ENCODE measurements at places on chromosomes 12 and 14.
A peak's percentile ranks its signal among the peaks of the same experiment; 100 is the strongest.

DNA sequence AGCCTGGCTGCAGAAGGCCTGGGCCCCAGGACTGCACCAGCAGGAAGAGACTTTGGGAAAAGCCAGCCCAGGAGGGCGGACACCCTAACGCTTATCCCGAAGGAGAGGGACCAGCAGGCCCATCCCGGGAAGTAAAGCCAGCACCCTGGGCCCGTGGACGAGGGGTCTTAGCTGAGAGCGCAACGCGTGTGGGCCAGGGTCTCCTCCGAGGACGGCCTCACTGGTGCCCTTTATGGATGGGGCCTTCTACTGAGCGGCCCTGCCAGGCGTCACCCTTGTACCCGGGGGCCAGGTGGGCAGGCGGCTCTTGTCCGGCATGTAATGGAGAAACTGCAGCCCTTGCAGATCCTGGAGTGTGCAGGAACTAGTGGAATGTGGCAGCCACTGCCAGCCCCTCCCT is 14.1 kb downstream of the TEDC1 start:
- no peak for DNase-seq

DNA sequence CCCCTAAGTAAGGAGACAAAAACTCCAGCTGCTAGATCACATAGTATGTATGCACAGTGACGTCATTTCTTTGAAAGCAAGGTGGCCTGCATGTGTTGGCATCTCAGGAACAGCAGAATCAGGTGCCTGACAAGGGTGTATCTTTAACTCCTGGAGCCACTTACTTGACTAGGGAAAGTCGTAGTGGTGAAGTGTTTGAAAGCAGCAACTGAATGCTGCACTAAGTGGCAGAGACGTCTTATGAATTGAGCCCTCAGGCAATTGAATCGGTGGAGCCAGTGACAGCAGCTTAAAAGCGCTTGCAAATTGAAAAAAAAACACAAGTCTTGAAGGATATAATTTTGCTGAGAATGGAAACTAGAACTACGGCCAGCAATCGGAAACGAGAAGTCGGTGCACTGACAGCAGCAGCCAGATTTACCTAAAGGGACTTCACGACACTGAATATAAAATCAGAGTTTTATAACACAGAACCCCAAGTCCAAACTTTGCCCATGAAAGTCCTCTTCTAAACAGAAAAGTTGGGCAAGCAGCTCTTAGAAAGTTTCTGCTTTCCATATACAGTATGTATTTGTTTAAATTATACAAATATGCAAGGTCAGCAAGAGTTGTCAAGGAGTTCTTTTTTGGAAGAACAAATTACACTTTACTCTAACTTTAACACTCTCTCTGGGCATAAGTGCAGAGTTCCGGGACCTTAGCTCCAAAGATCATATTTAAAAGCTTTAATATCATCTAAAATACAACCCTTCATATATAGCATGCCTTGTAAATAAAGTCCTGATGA is 1.1 kb downstream of the IGF1 start:
- no peak for DNase-seq

DNA sequence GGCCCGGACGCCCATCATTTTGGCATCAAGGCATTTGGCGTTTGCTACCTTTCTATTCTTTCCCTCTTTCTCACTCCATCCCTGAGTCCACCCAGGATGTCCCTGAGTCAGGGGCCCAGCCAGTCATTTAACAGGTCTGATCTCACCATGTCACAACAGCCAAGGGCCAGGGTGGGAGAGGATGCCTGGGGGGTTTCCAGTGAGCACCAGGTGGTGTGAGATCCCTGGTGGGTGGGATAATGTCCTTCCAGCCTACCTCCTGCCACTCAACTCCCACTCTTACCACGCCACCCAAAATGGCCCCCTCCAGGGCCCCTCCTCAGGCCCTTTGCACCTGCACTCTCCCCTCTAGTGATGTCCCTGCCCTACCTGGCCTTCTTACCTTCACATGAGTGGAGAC is 310.8 kb downstream of the BCL11B start:
- no peak for DNase-seq

GRCh38 chr14:86050072-86050683 is 520.2 kb downstream of the FLRT2 start:
- no peak for DNase-seq

DNA sequence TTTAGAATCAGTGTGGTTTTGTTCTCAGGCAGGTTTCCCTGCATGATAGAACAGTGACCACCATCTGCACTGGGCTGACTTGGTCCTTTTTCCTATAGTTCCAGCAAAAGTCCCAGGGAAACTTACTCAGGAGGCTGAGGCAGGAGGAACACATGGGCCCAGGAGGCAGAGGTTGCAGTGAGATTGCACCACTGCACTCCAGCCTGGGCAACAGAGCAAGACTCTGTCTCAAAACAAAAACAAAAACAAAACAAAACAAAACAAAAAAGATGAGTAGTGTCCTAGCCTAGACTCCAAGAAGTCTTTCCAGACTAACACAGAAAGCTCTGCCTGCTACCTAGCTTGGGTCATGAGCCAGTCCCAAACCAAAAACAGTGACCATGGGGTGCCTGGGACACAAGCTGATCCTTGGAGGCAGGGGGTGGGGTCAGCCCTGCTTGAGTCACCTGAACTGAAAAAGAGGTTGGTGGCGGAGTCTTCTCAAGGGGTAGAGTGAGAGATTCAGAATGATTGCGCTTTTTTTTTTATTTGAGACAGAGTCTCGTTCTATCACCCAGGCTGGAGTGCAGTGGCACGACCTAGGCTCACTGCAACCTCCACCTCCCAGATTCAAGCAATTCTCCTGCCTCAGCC is 7.4 kb upstream of the SLC11A2 start:
- DNase-seq: no peak

DNA sequence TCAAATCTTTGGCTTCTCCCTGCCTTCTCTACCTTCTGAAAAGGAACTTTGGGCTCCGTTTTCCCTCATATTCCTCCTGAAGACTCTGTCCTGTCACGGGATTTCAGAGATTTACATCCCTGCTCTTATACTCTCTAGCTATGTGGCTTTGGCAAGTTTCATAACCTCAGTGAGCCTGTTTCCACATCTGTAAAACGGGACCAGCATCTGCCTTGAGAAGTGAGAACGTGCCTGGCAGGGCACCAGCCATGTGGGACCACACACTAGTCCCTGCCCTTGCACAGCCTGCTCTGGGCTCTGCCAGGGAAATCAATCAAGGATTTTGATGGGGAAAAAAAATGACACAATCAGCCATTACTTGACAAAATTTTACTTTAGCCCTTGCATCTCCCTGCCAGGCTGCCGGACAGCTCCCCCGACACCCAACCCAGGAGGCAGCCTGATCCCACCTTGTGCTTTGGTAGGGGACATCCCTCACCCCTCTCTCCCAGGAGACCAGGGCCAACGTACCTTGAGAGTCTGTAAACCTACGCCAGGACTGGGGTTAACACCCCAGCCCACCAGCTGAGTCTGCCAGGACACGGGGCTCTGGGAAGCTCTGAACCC is 8.5 kb downstream of the PHETA1 start:
- DNase-seq: no peak

GRCh38 chr12:104742551-104743201 is 215.4 kb downstream of the SLC41A2 start:
- DNase-seq: no peak

DNA sequence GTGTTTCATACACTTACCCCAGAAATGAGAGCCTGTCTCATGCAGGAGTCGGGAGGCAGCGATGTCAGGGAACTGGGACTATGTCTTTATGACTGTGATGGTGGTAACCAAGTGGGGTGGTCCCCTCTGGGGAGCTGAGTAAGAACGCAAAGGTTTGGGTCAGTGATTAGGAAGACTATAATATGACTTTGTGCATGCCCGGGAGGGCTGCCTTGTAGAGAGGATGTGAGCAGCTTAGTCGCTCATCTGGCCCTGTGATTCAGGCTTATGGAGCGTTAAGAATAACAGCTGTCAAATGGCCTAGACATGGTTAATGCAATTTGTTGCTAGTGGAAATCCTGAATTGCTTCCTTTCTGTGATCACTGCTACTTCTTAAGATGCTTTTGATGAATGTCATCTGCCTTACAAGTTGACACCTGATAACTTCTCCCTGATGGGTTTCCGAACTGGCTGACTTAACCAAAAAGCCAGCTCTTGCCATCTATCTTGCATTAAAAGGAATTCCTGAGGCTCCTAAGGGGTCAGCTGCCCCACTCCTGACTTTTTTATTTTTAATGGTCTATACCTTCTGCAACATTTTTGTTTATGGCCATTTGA is 35.4 kb upstream of the AACS start:
- DNase-seq: no peak

DNA sequence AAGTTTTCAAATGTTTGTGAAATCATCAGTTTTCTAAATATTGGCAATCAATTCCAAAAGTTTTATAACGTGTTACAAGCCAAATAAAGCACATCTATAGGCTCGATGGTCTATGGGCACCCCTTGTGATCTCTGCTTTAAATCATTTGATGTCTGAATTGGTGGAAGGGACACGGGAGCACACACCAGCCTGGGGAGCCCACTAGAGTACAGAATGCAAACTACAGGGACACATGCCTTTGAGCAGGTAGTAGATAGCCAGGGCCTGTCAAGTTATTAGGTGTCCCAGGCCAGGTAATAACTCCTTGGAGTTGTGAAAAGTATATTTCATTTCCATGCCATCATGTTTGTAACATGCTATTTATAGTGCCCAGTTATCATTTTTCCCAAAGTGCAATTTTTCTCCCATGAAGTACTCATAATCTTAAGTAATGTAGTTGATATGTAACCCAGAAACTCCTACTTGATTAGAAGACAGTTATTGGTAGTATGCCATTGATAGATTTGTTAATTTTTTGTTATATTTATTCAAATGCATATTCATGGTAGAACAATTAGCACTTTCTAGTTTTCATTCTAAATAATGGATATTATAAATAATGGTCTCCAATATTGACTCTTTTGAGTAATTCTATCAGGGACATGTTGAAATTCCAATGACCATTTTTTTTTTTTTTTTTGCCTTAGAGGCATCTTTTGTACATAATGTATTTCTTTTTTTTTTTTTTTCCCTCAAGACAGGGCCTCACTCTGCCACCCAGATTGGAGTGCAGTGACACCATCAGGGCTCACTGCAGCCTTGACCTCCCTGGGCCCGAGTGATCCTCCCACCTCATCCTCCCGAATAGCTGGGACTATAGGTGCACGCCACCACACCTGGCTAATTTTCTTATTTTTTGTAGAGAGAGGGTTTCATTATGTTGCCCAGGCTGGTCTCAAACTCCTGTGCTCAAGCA is 96.9 kb upstream of the FGD4 start:
- no peak for DNase-seq

- DNase-seq: peak; percentile 17
Observed at GRCh38 chr12:114403011-114403689, 2.8 kb downstream of the TBX5 start.

DNA sequence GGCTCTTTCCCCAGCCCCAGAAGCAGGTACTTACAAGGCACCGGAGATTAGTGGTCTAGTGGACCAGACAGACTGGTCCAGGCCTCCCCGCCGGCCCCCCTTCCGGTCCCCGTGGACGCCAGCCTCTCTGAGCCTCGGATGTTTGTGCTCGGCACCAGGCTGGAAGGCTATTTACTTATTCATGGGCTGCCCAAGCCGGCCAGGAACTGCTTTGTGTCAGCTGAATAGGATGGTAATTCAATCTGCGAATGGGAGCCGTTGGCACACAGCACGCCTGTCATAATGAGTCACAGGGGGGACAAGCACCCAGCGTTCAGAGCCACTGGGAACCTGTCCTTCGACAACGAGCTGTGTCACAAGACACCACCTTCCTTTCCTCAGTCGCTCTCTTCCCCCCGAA is 82.3 kb downstream of the RIMBP2 start:
- DNase-seq: peak; percentile 67

DNA sequence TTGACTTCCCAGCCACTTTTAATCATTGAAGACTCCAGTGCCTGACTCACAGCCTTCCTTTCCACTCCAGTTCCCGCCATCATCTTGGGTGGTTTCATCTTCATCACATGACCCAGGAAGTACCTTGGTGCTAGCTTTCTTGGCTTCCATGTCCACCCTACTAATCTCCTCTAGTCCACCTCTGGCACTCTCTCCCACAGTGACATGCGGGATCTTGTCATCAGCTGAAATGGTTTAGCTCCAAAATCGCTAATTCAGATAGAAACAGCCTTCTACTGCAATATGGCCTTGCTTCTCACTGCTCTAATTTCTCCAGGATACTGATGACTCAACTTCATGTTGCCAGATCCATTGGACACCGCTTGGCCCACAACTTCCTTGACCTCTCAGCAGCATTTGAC is 24.5 kb downstream of the WDR20 start:
- no peak for DNase-seq

- no peak for DNase-seq
Observed at GRCh38 chr14:55426891-55427290, 13.5 kb downstream of the TBPL2 start.

DNA sequence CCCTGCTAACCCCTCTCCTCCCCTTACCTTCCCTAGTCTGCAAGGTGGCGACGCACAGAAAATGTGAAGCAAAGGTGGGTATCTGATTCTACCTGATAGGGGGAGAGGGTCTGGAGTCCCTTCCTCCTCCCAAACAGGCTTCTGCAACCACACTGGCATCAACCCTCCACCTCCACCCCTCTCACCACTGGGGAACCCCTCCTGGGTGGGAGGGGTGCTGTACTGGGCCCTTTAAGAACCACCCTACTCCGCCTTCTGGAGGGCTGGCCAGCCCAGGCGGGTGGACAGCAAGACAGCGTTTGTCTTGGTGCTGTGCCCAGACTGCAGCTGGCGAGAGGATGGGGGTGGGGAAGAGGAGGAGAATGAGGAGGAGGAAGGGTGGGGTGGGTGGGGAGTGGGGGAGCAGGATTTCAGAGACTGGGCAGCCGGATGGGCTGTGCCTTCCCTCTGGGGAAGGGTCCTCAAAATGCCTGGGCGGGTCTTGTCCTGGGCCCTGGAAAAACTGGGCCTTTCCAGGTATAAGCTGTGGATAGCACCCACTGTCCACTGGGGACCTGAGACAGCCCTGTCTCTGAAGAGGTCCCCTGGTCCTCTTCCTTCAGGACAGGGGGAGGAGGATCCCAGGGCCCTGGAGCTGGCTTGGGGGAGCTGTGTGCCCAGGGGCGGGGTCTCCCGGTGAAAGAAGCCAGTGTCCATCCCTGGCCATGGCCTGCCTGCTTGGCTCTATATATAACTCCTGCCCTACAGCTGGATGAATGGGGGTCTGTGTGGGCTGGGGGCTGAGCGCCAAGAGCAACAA is 2.8 kb downstream of the TNS2 start:
- DNase-seq: no peak

GRCh38 chr12:74538491-74539258 is 1.0 kb downstream of the ATXN7L3B start:
- no peak for DNase-seq

- no peak for DNase-seq
Observed at GRCh38 chr12:86774841-86775388, 518.7 kb upstream of the MGAT4C start.

GRCh38 chr14:68043752-68044151 is 224.2 kb downstream of the RAD51B start:
- no peak for DNase-seq
